ENCODE measurements at places on chromosomes 13 and 19.

DNA sequence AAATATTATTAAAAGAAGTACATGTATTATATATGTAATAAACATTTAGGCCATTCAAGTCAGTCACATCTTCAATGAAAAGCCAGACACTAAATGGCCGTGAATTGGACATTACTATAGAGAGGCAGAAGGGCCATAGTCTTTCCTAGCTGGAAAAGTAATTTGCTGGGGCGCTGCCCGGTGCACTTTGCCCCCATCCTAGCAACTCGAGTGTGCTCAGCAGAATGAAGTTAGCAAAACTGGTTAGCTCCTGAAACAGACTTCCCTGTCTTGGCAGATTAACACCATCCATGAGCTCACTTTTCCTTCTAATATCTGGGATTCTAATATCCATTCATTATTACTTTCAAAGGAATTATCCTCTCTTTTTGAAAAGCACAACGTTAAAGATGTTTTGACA, 2.8 kb upstream of the SPRYD7 start:
- no peak for DNase-seq

DNA sequence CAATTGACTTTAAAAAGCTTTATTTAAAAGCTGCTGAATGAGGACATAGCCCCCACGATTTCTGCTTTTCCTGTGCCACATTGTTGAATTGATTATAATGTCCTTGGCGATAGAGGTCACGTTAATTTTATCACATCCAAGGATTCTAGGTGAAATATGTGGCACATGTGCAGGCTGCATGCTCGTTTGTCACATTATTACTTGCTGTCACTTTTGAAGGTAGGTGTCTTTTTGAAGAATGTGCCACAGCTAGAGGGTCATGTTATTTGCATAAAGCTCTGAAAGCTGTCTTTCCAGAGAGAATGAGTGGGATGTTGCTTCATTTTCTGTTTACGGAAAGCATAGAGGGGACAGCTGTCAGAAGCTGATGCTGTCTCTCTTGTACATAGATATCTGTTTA, 927.6 kb upstream of the ATXN8OS start:
- DNase-seq: no peak

DNA sequence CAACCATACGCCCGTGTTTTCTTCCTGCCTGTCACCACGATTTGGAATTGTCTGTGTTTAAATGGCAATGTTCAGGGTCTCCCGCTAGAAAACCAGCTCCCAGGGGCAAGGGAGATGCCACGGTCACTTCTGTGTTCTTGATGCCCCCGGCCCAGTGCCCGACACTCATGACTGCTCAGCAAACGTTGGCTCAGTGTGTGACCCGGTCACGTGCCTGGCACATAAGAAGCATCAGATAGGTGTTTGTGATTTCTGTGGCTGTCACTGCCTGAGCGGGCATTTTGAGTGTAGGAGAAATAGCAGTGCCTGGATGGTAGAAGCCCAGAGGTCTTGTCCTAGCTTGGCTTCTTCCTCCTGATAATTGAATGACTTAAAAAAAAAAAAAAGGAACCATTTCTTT, 15.5 kb downstream of the HDGFL2 start:
- DNase-seq: no peak

DNA sequence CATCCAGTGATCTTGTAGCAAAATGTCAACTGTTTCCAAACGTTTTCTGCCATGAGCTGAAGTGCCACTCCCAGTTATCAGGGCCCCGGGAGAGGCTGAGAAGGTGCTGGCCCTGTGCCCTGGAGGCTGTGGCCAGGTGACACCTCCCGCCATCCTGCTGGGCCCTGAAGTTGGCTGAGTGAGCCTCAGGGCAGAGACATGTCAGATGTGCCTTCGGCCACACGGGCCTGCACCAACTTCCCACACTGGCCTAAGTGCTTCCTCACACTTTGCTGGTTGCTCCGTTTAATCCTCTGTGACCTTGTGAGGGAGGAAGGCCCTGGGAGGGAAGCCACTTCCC, 4.8 kb downstream of the ADPRHL1 start:
- no peak for DNase-seq

- DNase-seq: peak; percentile 12
Observed at GRCh38 chr13:27401210-27401609, 23.2 kb upstream of the GTF3A start.

- peak; percentile 97 for DNase-seq
Observed at GRCh38 chr19:55486971-55487923, 989 bp upstream of the SSC5D start.

GRCh38 chr19:18063463-18063862, 23.3 kb downstream of the IL12RB1 start:
- no peak for DNase-seq

- no peak for DNase-seq
Observed at GRCh38 chr13:75960538-75960994, 324.4 kb downstream of the LMO7 start.

GRCh38 chr19:30430206-30430734, 58.1 kb downstream of the ZNF536 start:
- DNase-seq: no peak

Data from GM23248 (cell line).